ENCODE measurements at places on chromosomes 4 and X. TPM values are rescaled to one million over a fixed set of nuclear protein-coding genes. Genes with fewer than 3 reads are reported as not detected.

RPL10 gene
- 7,554 TPM for total RNA-seq

LAMTOR3 gene
- 22.6 TPM for total RNA-seq

STS gene
- total RNA-seq: 4.8 TPM

FRAS1 gene
- total RNA-seq: 6.0 TPM

FGF5 gene
- 4.2 TPM for total RNA-seq

PPEF1 gene
- total RNA-seq: 1.7 TPM

NMU gene
- not detected for total RNA-seq

HMGN5 gene
- 3.5 TPM for total RNA-seq

APELA gene
- total RNA-seq: not detected

ANXA3 gene
- 194 TPM for total RNA-seq

DNA sequence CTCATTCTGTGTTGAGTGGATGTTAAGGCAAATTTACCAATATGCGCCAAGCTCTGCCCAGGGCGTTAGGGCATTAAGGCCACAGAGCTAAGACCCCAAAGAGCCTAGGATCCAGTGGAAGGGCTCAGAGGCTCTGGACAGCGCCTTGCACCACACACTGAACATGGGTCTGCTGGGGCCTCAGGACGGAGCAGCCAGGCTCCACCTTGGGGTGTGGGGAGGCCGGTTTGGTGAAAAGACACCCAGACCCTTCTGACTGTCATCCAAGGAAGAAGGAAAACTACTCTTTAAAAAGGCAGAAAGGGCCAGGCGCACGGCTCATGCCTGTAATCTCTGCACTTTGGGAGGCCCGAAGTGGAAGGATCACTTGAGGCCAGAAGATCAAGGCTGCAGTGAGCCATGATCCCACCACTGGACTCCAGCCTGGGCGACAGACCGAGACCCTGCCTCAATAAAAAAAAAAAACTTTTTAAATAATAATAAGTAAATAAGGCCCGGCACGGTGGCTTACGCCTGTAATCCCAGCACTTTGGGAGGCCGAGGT, 1.3 kb upstream of the MRFAP1 start:
- H3K4me3 ChIP-seq: no peak overlapping the region
- H3K36me3 ChIP-seq: peaks cover 22% of the 10 kb centered on the region

- H3K27ac ChIP-seq: no peak overlapping the region
- H3K4me1 ChIP-seq: no peaks in the 10 kb centered on the region
- no peak for DNase-seq
Measured at GRCh38 chr4:163592212-163592611, 97.7 kb downstream of the TMA16 start.

DNA sequence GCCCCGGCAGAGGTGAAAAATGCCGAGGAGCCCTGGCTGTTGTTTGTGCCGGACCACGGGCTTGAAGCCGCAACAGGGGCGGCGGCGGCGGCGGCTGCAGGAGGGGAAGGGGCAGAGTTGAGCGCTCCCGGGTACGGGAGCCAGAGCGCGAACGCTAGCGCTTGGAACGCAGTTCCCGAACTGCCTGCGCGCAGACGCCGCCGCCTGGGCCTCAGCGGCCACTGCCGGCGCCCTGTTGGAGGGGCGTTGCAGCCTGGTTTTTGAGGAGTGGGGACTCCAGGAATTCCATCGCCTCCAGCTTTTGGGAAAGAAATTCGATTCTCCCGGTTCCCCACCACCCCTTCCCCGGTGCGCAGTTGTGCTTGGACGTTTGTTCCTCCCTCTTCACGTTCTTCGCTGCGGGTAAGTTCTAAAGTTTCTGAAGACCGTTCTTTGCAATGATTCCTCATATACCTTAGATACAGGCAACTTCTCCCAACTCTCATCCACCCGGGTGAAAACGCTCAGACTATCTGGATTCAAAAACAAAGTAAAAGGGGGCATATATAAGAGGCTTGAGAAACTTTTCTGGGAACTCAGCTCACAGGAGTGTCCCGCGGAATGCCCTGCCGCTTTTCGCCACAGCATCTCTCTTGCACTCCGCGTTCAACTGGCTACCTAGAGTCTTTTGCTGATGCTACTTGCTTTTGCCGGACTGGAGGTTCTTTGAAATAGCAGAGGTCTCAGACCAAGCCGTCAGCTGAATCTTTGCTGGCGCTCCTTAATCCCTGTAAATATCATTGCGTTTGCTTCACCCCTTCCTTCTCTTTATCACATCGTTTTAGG, 1.0 kb downstream of the FAT4 start:
- peak overlapping the region; percentile 85 for H3K4me3 ChIP-seq
- no peaks in the 10 kb centered on the region for H3K27me3 ChIP-seq
- peaks cover 50% of the 10 kb centered on the region for H3K4me1 ChIP-seq

- no peak overlapping the region for H3K27ac ChIP-seq
- DNase-seq: no peak
- no peak overlapping the region for H3K4me3 ChIP-seq
- peaks cover 6% of the 10 kb centered on the region for H3K27me3 ChIP-seq
- no peaks in the 10 kb centered on the region for H3K36me3 ChIP-seq
- no peaks in the 10 kb centered on the region for H3K4me1 ChIP-seq
Measured at GRCh38 chrX:44144177-44144945, 171.2 kb upstream of the NDP start.

DNA sequence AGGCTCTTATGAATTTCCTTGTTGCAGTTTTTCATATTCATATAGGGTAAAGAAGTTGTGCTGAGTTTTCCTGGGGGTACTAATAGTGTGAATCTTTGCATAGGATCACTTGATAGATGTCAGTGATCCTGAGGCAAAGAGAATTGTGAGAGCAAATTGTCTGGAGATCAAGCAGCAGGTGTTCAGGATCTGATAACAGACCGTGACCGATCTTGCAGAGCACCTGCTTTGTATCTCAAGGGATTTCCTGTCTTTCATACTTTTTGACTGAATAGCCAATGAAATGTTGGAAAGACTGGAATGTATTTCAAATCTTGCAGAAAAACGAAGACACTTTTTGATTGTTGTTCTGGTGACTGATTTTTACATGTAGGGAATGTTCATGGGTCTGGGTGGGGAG, 914.5 kb downstream of the STIM2 start:
- no peak overlapping the region for H3K4me3 ChIP-seq
- no peaks in the 10 kb centered on the region for H3K4me1 ChIP-seq
- no peaks in the 10 kb centered on the region for H3K27me3 ChIP-seq
- no peaks in the 10 kb centered on the region for H3K36me3 ChIP-seq

- no peak overlapping the region for H3K27ac ChIP-seq
- H3K27me3 ChIP-seq: no peaks in the 10 kb centered on the region
- H3K4me3 ChIP-seq: no peak overlapping the region
- no peak for DNase-seq
- H3K4me1 ChIP-seq: peaks cover 11% of the 10 kb centered on the region
Measured at GRCh38 chrX:9612146-9612505, 147.3 kb downstream of the TBL1X start.

GRCh38 chr4:79155336-79155735, 170.5 kb downstream of the NAA11 start:
- no peak overlapping the region for H3K27ac ChIP-seq
- DNase-seq: no peak
- no peaks in the 10 kb centered on the region for H3K4me1 ChIP-seq
- H3K4me3 ChIP-seq: no peak overlapping the region
- H3K27me3 ChIP-seq: no peaks in the 10 kb centered on the region

DNA sequence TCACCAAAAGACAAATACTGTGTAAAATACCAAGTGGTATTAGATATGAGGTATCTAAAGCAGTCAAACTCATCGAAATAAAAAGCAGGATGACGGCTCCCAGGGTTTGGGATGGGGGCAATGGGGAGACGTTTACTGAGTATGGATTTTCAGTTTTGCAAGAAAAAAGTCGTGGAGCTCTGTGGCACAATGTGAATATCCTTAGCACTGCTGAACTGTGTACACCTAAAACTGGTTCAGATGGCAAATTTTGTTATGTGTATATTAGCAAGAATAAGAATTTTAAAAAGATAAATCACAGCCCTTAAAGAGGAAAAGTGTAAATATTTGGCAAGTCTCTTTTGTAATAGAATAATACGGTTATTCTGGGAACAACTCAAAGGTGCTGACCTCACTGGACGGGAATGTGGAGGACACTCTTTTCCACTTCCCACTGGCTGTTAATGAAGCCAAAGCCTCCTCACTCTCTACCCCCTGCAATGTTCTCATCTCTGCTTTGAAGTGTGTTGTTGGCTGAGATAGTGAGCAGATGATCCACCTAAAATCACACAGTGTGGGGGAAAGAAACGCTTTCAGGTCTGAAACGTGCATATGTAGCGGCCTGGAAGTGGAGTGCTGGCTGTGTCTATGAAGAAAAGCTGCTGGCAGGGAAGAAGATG, 49.2 kb downstream of the SEL1L3 start:
- no peaks in the 10 kb centered on the region for H3K36me3 ChIP-seq
- peak overlapping the region; percentile 22 for H3K27ac ChIP-seq
- DNase-seq: no peak

DNA sequence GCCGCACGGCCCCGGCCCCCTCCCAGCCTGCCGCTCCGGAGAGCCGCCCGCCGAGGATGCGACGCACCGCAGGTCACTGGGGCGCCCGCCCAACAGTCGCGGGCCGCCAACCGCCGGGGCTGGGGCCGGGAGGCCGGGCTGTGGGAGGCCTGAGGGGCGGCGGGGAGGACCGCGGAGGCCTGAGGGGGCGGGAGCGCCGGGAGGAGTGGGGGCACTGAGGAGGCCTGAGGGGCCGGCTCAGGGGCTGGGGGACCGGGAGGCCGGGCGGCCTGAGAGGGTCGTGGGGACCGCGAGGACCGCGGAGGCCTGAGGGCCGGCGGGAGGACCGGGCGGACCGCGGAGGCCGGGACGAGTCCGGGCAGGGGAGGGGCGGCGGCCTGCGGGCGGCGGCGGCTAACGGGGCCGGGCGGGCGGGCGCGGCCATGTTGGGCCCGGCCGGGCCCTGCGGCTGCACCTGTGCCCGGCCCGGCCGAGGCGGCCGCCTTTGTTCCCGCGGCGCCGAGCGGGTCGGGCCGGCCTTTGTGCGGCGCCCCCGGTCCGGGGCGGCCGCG, 353 bp downstream of the NSD2 start:
- H3K36me3 ChIP-seq: no peaks in the 10 kb centered on the region
- peaks cover 21% of the 10 kb centered on the region for H3K4me1 ChIP-seq
- H3K27me3 ChIP-seq: peaks cover 12% of the 10 kb centered on the region
- peak overlapping the region; percentile 92 for H3K27ac ChIP-seq
- peak overlapping the region; percentile 98 for H3K4me3 ChIP-seq
- no peak for DNase-seq

GRCh38 chr4:104502471-104502870, 7.8 kb upstream of the CXXC4 start:
- peak overlapping the region; percentile 1 for H3K27ac ChIP-seq
- no peak overlapping the region for H3K4me3 ChIP-seq
- no peaks in the 10 kb centered on the region for H3K27me3 ChIP-seq

DNA sequence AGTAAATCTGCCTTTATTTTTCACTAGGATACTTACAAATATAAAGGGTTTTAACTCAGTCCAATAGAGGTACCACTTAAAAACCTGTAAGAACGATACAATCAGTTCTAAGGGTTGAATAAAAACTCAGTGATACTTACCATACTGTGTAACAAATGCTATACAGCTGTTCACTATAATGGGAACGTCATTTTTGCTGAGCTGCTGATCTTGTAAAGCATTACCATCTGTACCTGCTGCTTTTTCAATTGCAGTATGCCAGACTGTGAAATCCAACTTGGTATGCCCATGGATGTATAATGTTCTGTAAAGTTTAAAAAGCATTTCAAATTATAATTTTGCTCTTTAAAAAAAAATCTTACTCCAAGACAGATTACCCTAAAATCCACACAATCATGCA, 111.2 kb downstream of the ARAP2 start:
- H3K4me3 ChIP-seq: no peak overlapping the region
- no peak for DNase-seq
- no peak overlapping the region for H3K27ac ChIP-seq
- H3K4me1 ChIP-seq: no peaks in the 10 kb centered on the region

DNA sequence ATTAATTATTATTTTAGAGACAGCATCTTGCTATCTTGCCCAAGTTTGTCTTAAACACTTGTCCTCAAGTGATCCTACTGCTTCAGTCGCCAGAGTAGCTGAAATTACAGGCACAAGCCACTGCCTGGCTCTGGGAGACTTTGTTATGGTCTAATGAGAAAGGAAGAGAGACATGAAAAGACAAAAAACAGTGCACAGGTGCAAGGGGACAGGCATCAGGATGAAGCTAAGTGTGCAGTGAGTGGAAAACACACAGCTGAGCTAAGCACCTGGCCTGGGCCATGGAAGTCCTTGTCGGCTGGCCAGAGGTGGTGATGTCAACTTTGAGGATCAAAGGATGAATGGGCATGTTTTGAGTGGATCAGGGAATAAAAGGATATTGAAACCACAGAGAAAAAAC, 102.7 kb downstream of the HS3ST1 start:
- no peaks in the 10 kb centered on the region for H3K36me3 ChIP-seq
- peak; percentile 62 for DNase-seq
- H3K27me3 ChIP-seq: no peaks in the 10 kb centered on the region

DNA sequence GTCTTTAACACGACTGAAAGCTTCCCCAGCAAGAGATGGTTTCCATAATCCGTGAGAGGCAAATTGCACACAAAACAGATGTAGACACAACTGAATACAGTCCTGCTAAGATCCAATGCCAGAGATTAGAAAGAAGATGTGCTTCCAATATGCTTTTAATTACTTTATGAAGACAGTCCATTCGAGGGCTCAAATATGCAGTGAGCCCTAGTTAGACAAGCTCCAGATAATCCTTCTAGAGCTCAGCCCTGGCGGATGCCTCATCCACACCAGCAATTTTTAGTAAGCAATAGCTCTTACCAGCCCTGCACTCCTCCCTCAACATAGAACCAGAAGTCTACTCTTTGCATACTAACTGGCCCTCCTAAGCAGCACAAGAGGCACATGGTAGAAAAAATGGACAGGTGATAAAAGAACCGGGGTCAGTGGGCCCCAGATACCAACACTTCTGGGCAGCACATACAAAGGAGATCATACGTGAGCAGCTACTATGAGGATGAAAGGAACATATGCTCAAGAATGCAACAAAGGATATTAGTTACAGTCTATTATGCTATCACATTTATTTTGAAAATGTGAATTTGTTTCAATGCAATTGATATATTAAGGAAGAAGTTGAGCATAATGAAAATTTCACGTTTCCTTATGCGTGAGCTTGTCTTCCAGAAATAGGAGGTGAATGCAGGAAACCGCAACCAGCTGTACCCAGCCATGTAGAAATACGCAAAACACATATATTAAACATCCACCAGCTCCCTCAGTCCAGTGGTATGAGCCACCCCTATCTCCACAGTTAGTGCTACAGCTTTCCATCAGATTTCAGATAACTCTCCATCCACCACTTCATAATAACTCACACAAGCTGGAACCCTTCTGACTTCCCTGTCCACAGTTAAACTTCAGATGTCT, 34.3 kb downstream of the GPC4 start:
- peaks cover 49% of the 10 kb centered on the region for H3K4me1 ChIP-seq
- no peak for DNase-seq

DNA sequence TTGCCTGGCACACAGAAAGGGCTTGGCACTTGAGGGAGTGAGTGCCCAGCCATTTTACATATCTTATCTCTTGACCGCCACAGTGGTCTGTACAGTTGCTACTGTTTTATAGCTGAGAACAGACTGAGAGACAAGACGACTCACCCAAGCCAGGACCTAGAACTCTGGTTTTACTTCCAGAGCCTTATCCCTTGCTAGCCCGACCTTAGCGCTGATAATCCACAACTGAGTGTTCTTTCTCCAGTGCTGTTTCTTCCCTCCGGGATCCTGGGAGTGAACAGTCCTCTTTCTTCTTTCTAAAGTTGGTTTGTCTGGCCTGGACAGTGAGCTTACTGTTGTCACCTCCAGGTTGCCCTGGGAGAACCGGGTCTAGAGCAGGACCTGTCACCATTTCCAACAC, 52.5 kb upstream of the TADA2B start:
- no peaks in the 10 kb centered on the region for H3K27me3 ChIP-seq
- no peak overlapping the region for H3K4me3 ChIP-seq
- H3K4me1 ChIP-seq: peaks cover 62% of the 10 kb centered on the region
- DNase-seq: no peak
- peaks cover 3% of the 10 kb centered on the region for H3K36me3 ChIP-seq
